NCI-H2081 treated with DMSO at 0.1 percent for 48 hours (cell line): ENCODE measurements at places on chromosomes 3 and 15.

GRCh38 chr3:32586356-32586755 is 15.7 kb upstream of the DYNC1LI1 start:
- DNase-seq, result no peak

- no peak for DNase-seq
Measured at GRCh38 chr15:101085311-101085700, 166.1 kb downstream of the LRRK1 start.

DNA sequence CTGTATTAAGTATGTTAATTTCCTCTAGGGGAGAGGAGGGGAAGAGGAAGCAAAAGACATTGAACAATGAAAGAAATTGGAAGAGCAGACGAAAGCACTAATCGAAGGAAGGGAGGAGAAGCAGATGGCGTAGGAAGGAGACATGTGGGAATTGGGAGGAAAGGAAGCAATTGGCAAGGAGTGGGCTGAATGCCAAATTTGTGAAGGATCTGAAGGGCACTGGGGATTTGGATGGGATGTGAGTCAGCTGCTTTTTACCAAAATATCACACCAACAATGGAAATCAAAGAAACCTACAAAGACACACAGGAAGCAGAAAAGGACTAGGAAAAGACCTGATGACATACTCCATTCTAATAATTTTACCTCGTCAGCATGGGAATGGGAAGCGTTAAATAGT is 1029.8 kb downstream of the ROBO1 start:
- no peak for DNase-seq

GRCh38 chr15:98683831-98684230 is 35.5 kb downstream of the IGF1R start:
- DNase-seq, result no peak

- no peak for DNase-seq
Measured at GRCh38 chr3:134846911-134847317, 51.9 kb downstream of the EPHB1 start.

- no peak for DNase-seq
Measured at GRCh38 chr15:75354454-75354853, 7.6 kb downstream of the NEIL1 start.

DNA sequence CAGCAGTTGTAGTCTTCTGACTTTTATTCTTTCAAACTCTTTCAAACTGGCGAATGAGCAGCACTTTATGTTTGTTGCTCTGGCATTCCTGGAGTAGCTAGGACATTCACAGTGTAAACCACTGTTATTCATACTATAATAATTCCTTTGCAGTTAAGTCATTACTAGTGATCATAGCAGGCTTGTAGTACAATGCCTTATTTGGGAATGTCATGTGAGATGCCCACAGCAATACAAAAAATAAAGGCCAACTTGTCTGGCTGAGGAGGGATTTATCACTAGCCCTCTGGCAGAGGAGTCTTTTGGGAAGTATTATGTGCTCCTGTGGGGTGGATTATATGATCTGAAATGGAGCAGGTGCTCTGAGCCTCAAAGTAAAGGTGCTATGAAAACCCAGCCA is 197.2 kb downstream of the VGLL3 start:
- DNase-seq, result no peak

GRCh38 chr3:46419816-46420215 is 12.8 kb downstream of the CCRL2 start:
- no peak for DNase-seq

DNA sequence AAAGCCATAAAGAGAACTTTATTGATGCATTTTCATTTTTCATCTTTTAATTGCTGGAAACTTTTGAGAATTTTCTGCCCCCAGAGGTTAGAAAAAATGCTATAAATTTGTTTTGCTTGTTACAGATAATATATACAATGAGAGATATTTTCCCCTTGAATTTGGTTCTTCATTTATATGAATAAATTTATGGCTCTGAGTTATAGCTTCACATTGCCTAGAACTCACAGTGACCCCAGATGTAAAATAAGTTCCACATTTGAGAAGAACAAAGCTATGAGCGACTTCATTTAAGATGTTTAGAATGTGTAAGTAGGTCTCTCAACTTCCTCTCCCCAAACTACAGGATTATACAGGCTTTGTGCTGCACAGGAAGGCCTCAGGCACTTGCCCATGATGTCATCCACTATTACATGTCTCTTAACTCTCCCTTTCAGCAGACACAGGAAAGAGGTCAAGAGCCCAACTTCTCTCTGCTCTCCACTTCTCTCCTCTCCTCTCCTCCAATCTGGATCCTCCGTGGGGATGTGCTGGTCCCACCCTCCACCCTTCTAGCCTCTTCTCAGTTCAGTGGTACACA is 92.8 kb downstream of the DUT start:
- no peak for DNase-seq

GRCh38 chr3:44074181-44074580 is 167.5 kb upstream of the TOPAZ1 start:
- DNase-seq, result no peak

DNA sequence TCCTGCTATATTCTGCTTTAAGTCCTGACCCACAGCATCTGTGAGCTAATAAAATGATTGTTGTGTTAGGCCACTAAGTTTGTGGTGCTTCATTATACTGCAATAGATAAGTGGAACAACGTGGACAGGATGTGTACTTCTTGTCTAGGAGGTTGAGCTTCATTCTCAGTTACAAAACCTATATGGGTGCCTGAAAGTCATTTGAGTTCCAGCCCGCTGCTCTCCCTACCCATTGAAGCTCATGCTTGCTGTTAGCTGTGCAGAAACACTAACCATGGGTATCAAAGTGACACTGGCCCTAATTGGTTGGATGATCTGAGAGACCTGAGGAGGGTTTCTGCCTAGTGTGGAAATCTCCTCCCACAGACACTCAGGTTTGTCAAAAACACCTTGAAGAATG is 357.2 kb downstream of the PDCD6IP start:
- DNase-seq, result no peak

DNA sequence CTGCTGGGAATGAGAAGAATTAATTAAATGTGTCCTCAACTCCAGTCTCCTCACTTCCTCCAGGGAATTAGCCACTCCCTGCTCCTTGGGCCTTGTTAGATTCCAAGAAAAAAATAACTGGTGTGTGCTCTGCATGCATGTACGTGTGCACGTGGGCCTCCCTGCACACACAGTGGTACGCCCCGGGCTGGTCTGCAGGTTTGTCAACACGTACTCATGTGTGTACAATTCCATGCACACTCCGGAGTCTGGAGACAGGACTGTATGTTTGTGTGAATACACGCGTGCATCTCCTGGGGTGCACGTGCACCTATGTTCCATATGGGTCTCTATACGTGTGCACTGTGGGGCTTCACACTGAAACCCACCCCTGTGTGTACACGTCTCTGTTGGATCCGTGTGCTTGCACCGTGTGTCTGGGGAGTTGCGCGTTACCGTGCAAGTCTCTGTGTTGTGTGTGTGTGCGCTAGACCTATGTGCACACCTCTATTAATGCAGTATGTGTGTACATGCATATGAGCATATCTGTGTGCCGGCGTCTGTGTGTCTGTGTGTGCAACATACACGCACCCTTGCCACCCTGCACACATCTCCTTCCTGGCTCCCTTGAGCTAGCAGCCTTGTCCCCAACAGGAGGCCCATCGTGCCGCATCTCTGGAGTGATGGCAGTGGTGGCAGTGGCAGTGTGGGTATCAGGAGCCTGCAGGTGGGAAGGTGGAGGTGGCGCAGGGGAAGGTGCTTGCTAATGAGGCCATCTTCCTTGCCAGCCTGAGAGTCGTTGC is 210.1 kb downstream of the TBC1D2B start:
- DNase-seq, result no peak

GRCh38 chr3:131193641-131194238 is 167.1 kb downstream of the NEK11 start:
- no peak for DNase-seq

DNA sequence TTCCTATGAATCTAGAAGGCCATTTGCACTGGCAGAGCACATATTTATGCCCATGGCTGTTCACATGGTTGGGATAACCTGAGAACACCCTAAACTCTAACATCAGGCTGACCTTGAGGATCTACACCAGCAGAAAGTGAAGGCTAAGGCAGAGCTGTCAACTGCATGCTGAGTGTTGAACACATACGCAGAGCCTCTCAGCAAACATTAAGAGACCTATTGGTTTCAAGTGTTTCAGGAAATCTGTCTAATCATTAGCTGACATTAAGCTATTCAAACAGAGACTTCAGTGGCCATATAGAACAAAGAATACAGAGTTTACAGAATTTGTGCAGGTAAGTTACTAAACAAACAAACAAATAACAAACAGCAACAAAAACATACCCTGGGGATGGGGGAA is 16.1 kb upstream of the SEC61A1 start:
- no peak for DNase-seq

GRCh38 chr15:62050115-62050514 is 10.1 kb downstream of the VPS13C start:
- DNase-seq, result no peak

- DNase-seq, result no peak
Measured at GRCh38 chr15:71752604-71753289, 57.6 kb upstream of the NR2E3 start.

GRCh38 chr15:50873935-50874361 is 34.5 kb upstream of the AP4E1 start:
- DNase-seq, result no peak

- DNase-seq, result no peak
Measured at GRCh38 chr15:57732526-57733331, 26.2 kb downstream of the POLR2M start.

- no peak for DNase-seq
Measured at GRCh38 chr3:108021131-108021530, 69.7 kb downstream of the CD47 start.

GRCh38 chr3:120113128-120114116 is 19.2 kb upstream of the GSK3B start:
- no peak for DNase-seq

- no peak for DNase-seq
Measured at GRCh38 chr3:16102905-16103364, 71.5 kb upstream of the GALNT15 start.

- DNase-seq, result no peak
Measured at GRCh38 chr3:172201870-172202236, 162.5 kb downstream of the FNDC3B start.
